NCI-H69 (cell line): ENCODE measurements at places on chromosomes 7 and 10.

- no peak for DNase-seq
Observed at GRCh38 chr7:19969859-19970493, 196.6 kb upstream of the TMEM196 start.

DNA sequence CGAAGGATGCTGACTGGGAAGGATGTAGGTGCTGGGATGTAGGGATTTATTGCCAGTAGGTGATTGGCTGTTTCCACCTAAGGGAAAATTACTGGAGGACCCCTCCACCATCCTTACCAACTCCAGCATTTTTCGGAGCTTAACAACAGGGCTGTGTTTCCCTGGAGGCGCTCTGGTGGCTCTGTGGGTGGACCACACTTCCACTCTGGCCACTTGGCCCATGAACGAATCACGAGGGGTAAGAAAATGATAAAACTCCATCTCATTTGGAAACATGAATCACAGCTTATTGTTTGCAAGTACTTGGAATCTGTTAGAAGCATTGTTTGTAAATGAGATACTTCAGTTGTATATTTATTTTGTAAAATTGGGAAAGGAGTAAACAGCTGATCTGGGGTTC, 3.0 kb downstream of the DOCK1 start:
- DNase-seq, result no peak

- no peak for DNase-seq
Observed at GRCh38 chr10:52542906-52543305, 228.8 kb downstream of the DKK1 start.

DNA sequence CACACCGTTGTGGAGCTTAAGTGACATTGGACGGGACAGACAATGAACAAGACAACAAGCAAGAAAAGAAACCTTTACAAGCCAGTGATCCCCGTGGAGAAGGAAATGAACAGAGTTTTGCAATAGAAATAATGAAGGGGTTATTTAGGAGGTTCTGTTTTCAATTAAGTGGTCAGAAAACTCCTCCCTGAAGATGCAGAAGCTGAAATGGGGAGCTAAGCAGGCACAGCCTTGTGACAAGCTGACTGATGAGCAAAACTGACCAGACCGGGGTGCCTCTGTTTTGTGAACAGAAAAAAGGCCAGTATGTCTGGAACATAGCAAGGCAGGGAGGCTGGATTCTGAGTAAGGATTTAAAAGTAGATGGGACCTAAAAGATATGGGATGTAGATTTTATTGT, 299.8 kb upstream of the POM121L12 start:
- no peak for DNase-seq

- DNase-seq, result no peak
Observed at GRCh38 chr10:34727595-34728033, 87.5 kb downstream of the PARD3 start.

DNA sequence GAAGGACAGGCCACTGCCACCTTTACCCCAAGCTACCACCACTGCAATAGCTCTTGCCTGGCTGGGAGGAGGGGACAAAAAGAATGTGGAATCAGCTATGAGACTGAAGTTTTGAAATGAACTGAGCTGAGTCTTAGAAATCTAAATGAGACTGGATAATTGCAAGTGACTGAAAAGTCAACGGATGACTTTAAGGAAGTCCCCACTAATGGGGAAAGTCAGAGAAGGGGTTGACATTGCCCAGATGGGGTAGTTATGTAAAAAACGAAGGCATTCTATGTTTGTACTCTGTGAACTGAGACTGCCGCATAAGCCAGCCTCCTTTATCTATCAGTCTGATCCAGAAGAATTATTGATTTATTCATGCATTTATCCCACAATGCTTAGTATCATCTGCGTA, 67.2 kb downstream of the RBM20 start:
- DNase-seq, result no peak

DNA sequence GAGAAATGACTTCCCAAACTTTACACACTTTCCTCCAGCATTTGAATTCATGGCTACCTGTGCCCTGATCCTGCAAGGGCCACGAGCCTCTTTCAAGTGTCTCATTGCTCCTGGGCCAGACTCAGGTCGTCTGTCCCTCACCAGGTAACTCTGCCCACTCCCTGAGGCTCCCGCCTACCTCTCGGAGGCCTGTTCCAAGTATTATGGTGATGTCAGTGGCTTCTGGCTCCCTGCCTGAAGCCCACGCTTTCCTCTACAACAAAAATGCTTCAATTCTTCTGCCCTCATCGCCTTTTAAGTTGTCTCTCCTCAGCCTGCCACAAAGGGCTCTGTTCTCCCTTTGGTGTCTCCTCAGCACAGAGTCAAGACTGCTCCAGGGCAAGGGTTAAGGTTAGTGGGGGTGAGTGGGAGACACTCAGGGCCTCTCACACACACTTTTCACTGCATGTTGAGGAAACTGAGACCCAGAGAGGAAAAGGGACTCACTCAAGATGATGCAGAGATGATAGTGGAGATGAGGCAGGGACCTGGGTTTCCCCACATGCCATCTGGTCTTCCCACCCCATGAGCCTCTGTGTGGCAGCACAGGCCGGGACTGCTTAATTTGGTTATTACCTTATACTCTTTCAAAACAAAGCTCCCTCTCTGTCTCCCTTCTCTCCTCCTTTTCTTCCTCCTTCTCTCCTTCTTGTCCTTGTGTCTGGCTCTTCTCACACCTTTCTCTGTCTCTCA, 28.3 kb upstream of the EGR2 start:
- no peak for DNase-seq

- DNase-seq, result no peak
Observed at GRCh38 chr10:103123282-103124024, 69.6 kb downstream of the NT5C2 start.

- DNase-seq, result no peak
Observed at GRCh38 chr7:128728598-128728997, 10.6 kb upstream of the CALU start.

DNA sequence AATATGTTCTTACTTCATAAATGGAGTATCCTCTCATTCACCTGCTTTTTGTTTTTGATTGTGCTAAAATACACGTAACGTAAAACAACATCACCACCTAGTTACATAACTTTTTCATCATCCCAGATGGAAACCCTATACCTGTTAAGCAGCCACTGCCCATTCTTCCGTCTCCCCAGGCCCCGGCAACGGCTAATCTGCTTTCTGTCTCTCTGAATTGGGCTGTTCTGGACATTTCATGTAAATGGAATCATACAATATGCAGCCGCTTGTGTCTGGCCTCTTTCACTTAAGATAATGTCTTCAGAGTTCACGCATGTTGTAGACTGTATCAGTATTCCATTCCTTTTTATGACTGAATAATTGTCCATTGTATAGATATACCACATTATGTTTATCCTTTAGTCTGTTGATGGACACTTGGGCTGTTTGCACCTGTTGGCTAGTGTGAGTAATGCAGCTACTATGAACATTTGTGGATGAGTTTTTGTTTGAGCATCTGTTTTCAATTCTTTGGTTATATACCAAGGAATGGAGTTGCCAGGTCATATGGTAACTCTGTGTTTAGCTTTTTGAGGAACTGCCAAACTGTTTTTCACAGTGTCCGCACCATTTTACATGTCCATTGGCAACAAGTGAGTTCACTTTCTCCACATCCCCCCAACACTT, 14.1 kb upstream of the SUN1 start:
- DNase-seq, result peak; percentile 32

DNA sequence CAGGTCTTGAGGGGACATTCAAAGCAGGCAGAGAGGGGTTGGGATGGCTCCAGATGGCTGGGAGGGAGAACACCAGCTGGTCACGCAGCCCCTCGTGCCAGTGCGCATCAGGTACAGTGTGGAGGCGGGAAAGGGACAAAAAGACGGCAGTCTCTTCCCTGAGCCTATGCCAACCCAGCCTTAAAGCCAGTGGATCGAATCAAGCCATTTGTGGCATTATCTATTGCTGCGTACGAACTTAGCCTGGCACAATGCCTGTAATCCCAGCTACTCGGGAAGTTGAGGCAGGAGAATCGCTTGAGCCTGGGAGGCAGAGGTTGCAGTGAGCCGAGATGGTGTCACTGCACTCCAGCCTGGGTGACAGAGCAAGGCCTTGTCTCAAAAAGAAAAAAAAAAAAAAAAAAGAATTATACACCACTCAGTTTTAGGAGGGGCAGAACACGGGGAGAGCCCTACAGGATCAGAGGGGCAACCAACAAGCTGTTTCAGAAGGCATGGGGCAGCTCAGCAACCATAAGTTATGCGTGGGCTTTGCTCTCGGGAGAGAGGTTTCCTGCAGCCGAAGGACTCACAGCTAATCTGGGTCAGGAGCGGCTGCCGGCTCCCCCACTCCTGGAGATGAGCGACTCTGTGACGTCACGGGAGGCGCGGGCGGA, 356 bp upstream of the NDUFB2 start:
- peak; percentile 97 for DNase-seq

- DNase-seq, result peak; percentile 54
Observed at GRCh38 chr10:95841661-95842498, 65.9 kb upstream of the CC2D2B start.

DNA sequence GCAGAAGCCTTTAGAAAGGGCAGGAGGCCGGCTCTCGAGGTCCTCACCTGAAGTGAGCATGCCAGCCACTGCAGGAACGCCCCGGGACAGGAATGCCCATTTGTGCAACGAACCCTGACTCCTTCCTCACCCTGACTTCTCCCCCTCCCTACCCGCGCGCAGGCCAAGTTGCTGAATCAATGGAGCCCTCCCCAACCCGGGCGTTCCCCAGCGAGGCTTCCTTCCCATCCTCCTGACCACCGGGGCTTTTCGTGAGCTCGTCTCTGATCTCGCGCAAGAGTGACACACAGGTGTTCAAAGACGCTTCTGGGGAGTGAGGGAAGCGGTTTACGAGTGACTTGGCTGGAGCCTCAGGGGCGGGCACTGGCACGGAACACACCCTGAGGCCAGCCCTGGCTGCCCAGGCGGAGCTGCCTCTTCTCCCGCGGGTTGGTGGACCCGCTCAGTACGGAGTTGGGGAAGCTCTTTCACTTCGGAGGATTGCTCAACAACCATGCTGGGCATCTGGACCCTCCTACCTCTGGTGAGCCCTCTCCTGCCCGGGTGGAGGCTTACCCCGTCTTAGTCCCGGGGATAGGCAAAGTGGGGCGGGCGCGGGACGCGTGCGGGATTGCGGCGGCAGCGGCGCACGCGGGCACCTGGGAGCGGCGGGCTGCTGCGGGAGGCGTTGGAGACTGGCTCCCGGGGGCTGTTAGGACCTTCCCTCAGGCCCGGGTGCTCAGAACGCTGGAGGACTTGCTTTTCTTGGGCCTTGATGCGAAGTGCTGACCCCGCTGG, at the start of gene FAS:
TSS of gene FAS (plus strand) at position 415 of the 777 bp plus-strand sequence. CDS start at position 494, 79 bp downstream.
- DNase-seq, result peak; percentile 50

DNA sequence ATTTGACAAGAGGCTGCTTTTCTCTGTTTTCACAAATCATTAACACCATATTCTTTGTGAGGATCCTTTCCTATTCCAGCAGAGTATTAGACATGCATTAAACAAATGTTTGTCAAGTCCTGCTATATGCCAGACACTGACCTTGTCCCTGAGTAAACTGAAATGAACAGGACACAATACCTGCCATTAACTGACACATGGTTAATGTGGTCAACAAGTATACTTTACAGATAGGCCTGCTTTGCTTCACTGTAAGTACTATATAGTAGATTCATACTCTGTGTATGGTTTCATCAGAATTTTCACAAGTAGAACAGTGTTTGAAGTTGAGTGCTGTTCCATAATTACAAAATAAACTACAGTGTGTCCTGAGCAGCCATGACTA, 5.9 kb downstream of the TNKS2 start:
- peak; percentile 1 for DNase-seq

DNA sequence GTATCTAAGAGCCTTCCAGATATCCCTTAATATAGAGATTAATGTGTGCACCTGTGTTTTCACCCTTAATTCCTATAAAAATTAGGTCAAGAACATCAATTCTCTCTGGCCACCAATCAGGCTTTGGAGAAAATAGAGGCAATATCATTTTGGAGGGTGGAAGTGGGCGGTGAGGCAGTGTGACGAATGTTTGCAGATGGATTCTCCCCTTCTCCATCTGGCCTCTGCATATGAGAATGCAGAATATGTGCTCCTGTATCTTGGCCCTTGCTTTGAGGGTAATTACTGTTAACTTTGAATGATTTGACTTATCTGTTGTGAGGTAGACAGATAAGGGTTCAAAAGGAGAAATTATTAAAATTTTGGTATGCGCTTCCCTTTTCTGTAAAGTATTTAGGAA, 304.0 kb upstream of the NPSR1 start:
- no peak for DNase-seq

DNA sequence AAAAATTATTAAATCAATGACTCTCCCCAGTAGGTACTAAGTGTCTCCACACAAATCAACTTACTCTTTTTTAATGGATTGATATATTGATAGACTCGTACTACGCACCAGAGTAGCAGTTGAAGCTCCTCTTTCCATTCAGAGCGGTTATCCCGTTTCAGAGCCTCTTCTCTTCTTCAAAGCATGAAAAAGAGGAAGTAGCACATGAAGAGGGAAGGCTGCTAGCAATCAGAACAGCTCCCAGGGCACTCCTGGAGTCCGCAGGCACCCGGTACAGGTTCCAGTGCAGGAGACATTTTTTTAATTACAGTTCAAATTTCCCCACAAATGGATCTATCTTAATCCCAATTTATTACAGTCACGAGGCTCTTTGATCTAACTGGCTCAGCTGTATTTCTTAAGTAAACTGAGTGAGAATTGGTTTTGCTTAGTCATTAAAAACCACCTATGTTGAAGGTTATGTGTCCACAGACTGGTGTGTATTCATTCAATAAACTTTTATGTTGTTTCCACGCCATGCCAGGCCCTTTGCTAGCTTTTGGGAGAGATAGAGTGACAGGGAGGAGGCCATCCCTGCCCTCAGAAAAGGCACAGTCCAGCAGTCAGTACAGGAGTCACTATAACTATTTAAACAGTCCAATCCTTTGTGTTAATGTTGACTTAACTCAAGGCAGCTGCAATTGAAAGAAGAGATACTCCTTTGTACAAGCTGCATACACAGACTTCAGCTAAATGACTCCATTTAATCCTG, 32.1 kb upstream of the CALN1 start:
- DNase-seq, result peak; percentile 91

DNA sequence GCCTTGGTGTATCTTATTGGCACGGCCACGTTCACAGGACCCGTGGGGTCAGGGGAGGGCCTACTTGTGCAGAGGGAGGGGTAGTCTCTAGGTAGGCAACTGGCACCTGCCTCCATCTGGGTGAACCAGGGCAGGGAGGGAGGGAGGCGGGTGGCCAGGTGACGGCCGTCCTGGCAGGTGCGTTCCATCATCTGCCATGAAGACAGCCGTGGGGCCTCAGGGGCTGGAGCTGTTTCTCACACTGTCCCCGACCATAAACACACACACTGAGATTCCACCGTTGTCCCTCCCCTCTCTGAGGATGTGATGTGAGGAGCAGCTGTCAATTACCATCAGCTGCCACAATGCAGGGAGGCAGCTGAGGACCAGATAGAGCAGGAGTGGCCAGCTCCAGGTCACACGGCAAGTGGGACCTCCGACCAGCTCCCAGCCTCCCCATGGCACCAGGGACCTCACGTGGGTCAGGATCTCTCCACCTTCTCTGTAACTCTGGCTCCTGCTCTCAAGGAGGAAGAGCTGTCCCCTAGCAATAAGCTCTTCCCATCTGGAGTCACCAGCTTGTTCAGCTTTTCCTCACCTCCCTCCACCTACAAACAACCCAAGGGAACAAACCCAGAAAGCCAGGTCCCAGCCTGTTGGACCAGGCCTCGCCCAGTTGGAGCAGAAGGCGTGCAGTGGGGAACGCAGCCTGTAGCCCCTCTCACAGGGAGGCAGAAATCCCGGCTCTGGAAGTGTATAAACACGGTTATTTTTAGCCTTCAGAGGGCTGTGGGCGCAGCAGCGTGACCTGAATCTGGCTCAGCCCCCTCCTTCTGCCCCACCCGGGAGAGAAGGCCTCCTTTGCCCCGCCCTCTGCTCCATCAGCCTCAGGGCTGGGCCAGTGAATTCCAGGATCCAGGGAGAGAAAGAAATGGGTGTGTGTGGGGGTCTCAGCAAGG, 33.1 kb downstream of the ZMIZ1 start:
- peak; percentile 66 for DNase-seq

GRCh38 chr10:97713339-97713825, at the start of gene MARVELD1:
MARVELD1 (plus strand) TSS chr10:97713730; CDS start chr10:97713877, 147 bp downstream.
- peak; percentile 80 for DNase-seq
